Stimulated activated CD8-positive, alpha-beta memory T cell treated with anti-CD3 and anti-CD28 coated beads, Interleukin-4, amount 100 ng/mL, for 1 hour (primary cell): ENCODE measurements at places on chromosomes 1 and 21.

- no peak for DNase-seq
These were observed 1983.6 kb downstream of the NCAM2 start for GRCh38 chr21:22981819-22982218.

GRCh38 chr1:185044387-185044786, 971 bp upstream of the RNF2 start:
- DNase-seq, result no peak

DNA sequence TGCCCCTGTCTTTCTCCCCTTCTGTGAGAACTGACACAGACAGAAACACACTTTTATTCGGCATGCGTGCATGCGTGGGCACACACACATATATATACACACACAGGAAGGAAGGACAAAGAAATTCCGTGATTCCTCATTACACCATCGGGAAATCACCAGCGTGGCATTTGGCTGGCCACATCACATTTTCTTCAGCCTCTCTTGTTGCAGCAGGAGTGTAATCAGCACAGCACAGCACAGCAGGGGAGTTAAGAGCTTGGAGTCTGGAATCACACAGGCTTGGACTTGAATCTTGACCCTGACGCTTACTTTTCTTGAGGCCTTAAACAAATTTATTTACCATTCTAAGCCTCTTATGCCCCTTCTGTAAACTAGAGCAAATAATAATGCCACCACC, 45.3 kb upstream of the EPHA8 start:
- DNase-seq, result no peak

- no peak for DNase-seq
These were observed 139.7 kb downstream of the TSEN15 start for GRCh38 chr1:184191181-184191621.

DNA sequence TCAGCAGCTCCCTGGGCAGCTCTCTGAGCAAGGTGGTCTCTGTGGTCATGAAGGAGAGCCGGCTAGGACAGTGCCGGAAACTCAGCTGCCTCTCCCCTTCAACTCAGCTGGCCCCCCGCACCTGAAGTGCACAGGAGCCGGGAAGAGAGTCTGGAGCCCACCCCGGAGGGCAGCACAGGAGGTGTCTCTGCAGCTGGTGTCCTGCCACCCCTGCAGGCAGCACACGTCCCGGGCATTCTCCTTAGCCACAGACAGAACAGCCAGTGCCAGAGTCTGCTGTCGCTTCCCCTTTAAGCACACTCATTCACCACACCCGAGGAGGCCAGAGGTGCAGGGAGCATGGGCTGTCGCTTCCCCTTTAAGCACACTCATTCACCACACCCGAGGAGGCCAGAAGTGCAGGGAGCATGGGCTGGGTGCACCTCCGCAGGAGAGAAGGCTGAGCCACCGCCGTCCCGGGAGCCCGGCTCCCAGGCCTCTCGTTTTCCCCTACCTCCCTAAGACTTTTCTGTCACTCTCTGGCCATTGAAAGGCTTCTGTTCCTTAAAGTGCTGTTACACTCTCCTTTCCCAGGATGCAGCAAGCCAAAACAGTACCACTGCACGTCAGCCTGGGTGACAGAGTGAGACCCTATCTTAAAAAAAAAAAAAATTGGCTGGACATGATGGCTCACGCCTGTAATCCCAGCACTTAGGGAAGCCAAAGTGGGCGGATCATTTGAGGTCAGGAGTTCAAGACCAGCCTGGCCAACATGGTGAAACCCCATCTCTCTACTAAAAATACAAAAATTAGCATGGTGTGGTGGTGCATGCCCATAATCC, 16.9 kb upstream of the SAMD11 start:
- no peak for DNase-seq

DNA sequence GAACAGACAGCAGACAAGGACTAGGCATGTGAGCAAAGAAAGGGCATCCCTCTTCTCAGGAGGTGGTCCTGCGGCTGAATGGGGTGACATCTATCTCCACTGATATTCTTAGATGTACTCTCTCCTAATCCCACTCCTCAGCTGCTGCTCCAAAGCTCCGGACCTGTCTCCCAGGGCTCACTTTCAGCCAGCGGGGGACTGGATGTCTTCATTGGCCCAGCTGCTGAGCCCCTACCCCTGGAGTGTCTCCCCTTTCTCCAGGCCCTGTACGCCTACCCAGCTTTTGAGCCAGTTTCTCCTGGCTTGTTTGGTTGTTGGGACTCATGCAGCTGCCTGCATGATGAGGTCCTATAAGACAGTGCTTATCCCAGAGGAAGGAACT, 28.8 kb upstream of the CSF1 start:
- DNase-seq, result no peak

DNA sequence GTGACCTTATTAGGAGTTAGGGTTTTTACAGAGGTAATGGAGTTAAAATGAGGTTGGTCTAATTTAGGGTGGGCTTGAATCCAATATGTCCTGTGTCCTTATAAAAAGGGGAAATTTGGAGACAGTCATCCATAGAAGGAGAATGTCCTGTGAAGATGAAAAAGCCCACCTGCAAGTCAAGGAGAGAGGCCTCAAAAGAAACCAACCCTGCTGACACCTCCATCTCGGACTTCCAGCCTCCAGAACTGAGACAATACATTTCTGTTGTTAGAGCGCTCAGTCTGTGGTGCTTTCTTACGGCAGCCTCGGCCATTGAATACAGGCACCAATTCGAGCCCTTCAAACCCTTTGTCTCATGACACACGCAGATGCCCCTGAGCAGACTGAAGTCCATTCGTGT, 43.8 kb downstream of the ACTA1 start:
- DNase-seq, result no peak

GRCh38 chr1:40971966-40972365, 7.5 kb upstream of the CTPS1 start:
- DNase-seq, result no peak

- DNase-seq, result no peak
These were observed 63.6 kb upstream of the DENND1B start for GRCh38 chr1:197838836-197839235.

DNA sequence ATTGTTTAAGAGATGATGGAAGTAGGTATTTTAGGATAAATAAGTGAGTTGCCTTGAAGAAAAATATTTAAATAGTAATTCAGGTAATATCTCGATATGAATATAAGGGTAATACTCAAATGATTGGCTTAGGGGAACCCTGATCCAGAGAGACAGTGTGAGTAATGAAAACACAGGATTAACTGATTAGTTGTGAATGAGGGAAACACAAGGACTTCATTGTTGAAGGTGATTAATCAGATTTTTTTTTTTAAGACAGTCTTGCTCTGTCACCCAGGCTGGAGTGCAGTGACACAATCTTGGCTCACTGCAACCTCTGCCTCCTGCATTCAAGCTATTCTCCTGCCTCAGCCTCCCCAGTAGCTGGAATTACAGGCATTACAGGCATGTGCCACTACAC, 12.7 kb downstream of the SLC25A33 start:
- DNase-seq, result no peak

DNA sequence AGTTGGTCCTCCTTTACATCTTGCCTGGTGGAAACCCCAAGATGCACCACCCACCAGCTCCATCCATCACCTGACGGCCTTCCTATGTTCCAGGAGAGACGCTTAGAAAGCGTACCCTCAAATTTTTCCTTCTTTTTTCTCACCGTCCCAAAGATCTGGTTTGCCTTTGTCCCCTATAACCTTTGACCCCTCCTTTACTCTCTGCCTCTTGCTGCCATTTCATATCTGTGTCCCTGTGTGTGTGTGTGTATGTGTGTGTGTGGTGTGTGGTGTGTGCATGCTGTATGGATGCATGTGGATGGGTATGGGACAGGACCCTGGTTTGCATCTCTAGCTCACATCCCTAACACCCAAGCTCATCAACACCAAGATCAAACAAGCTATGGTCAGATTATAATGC, 22.2 kb upstream of the IPO9 start:
- no peak for DNase-seq

DNA sequence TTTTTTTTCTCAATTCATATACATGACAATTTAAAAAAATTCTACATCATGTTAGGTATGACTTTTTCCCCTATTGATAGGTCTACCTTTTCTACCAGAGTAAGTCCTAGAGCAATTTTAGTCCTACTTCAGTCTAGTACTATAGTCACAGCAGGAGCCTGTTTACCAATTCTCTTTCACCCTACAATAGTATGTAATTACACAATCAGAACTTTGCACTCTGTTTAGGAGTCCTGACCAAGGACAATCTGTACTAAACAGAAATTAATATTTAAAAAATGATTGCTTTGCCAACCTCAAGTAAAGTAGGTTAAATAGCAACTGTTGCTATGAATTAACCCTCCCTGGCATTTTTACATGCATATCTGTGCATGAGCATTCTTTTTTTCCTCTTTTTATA, 810 bp upstream of the CYP4A11 start:
- DNase-seq, result no peak

- no peak for DNase-seq
These were observed 350.0 kb downstream of the KCNH1 start for GRCh38 chr1:210783925-210784324.

DNA sequence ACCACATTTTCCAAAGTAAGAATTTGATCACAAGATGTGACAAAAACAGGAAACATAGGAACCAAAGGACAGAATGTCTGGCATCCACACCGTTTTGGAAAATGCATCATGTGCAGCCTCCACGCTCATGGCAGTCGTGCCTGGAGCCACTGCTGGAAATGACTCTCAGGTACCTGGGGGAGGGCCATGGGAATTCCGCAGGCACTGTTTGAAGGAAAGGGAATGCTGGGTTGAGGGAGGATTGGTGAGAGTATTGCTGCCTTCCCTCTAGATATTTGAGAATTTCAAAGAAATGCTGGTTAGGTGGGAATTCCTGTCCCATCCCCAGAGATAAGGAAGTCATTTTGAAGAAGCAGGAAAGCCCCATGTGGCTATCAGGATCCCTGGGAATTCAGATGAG, 10.8 kb downstream of the SLAMF1 start:
- no peak for DNase-seq

DNA sequence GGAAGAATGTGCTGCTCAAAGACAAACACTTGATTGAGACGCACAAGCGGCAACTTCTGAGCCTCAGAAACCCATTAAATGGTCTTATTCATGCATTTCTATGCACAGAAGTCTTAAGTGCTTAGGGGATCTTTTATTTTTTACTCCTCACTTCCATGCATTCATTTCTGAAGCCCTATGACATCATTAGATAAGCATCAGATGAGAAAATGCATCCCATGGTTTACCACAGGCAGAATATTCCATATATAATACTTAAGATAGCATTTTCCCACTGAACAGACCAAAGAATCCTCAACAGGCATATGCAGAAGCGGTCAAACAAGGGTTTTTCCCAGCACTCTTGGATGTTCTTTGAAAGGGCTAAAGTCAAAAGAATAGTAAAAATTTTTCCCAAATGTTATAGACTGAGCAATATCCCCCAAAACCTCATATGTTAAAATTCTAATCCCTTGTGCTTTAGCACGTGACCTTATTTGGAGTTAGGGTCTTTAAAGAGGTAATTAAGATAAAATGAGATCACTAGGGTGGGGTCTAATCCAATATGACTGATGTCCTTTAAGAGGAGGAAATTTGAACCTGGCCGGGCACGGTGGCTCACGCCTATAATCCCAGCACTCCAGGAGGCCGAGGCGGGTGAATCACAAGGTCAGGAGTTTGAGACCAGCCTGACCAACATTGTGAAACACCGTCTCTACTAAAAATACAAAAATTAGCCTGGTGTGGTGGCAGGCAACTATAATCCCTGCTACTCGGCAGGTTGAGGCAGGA, 22.6 kb upstream of the FAM89A start:
- no peak for DNase-seq

DNA sequence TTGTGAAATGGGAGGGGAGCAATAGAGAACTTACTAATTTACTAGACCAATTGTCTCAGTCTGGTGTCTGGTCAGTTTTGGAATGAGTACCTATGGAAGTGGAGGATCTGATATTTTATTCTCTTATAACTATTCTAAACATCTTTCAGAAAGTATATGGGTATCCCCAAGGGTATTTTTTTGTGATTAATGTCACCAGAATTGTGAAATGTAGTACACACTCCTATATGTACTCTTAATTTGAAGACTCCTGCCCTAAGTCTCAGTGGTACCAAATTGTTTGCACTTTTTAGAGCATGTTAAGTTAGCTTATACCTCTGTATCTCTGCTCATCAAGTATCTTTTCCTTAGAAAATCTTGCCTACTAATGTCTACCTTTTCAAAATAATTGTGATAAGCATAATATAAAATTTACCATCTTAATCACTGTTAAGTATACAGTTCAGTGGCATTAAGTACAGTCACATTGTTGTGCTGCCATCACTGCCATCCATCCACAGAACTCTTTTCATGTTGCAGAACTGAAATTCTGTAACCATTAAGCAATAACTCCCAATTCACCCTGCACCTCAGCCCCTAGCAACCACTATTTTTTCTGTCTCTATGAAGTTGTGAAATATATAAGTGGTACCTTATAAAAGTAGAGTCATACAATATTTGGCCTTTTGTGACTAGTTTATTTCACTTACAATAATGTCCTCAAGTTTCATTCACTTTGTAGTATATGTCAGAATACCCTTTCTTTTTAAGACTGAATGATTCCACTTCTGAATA, 40.5 kb downstream of the SLC30A7 start:
- no peak for DNase-seq

DNA sequence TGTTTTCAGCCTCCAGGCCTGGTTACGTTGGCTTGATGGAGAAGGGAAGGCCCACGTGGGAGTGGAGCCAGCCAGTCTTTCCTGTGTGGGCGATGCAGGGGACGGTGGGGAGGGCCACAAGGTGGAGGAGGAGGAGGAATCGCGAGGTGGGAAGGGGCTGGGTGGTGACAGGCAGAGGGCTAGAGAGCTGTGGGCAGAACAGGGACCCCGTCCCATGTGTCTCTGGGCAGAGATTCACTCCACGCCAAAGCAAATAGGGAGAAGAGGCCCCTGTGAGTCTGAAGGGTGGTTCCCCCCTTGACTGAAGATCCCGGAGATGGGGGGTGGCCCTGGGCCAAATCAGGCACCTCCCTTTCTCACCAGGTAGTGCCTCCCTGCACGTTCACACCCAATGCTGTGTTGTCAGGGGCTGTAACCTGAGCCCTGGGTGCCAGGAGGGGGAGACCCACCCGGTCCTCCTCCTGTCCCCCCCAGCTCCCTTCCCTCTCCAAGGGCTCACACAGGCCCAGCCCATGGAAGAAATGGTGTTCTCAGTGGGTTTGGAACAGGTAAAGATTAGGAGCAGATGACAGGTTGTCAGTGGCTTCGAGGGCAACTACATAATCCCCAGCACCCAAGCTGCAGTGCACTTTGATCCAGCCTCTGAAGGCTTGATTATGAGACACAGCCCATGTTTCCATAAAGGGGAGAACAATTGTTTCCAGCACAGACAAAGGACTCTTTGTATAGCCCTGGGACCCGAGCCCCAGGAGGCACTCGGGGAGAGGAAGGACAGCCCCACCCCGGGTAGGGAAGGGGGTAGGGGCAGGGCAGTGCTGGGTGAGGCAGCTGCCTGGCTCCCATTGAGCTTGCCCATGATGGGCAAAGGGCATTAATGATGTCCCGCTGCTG, 37.7 kb upstream of the GPR37L1 start:
- no peak for DNase-seq

DNA sequence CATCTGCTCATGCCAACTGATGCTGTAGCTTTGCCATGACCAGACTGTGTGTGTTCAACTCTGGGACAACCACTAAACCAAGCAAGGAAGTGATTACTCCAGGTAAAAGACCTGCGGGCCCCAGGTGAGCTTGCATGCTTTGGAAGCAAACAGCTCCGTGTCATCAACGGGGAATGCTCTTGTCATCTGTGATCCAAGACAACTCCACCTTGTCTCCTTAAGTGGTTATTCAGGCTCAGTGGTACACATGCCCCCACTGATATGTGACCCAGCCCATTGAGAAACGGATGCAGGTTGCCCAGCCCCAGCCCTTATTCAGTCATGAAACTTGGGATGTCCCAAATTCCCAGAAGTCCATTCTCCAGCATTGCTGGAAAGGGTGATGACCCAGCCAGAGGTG, 89.0 kb downstream of the TIAM1 start:
- DNase-seq, result no peak
